ENCODE measurements at places on chromosomes 12 and 14. TPM values are rescaled to one million over a fixed set of nuclear protein-coding genes. Genes with fewer than 3 reads are reported as not detected.

Gene C1QL4
- 24.9 TPM for polyA plus RNA-seq

Gene LIN52
- 20.2 TPM for polyA plus RNA-seq

DNA sequence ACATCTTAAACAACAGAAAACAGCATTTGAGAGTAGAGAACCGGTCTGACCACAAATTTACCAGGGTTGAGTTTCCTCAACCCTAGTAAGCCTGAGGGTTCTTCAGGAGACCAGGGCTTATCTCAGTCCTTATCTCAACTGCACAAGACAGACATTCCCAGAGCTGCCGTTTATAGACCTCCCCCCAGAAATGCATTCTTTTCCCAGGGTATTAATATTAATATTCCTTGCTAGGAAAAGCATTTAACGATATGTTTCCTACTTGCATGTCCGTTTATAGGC lies 12.3 kb downstream of the TMEM117 start:
- H3K4me1 ChIP-seq, result no peaks in the 10 kb centered on the region
- no peak overlapping the region for H3K27ac ChIP-seq
- H3K4me3 ChIP-seq, result no peak overlapping the region
- no peak for DNase-seq
- no peaks in the 10 kb centered on the region for H3K36me3 ChIP-seq
- H3K27me3 ChIP-seq, result no peaks in the 10 kb centered on the region

Gene KLHDC1
- 7.9 TPM for polyA plus RNA-seq

Gene AICDA
- 0.13 TPM for polyA plus RNA-seq

GRCh38 chr14:81819344-81819743 lies 285.7 kb upstream of the SEL1L start:
- H3K4me1 ChIP-seq, result no peaks in the 10 kb centered on the region
- no peaks in the 10 kb centered on the region for H3K36me3 ChIP-seq
- H3K27ac ChIP-seq, result no peak overlapping the region
- no peak overlapping the region for H3K4me3 ChIP-seq
- no peak for DNase-seq
- no peaks in the 10 kb centered on the region for H3K27me3 ChIP-seq

DNA sequence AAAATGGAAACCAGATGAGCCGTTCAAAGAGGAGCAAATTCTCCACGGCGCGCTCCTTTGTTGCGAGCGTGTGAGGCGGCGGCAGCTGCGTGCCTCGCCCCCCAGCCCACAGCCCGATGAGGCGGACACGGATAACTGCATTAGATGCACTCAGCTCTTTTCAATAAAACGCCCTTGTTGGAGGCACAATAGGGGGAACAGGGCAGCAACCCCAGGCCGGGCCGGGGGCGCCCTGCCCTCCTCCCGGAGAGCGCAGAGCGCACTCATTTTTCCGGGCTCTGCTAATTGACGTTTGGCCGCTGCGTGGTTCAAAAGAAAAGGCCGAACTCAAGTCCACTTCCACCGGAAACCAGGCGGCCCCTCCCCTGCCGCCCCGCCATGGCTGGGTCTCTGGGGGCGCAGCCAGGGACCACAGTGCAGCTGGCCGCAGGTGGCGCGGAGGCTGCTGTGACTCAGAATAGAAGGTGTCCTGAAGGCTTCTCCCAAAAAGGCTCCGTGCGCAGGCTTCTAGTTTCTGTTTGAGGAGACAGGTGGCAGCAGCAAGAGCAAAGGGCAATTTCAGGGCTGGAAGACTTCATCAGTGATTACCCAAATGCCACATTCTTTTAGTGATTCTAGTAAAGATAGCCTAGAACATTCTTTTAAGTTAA lies 29.0 kb upstream of the SMOC1 start:
- H3K36me3 ChIP-seq, result no peaks in the 10 kb centered on the region
- peaks cover 10% of the 10 kb centered on the region for H3K4me1 ChIP-seq
- H3K27ac ChIP-seq, result no peak overlapping the region
- peak; percentile 45 for DNase-seq
- H3K27me3 ChIP-seq, result no peaks in the 10 kb centered on the region

Gene YBX3
- polyA plus RNA-seq, result 80.2 TPM

Gene HOXC4
- 100 TPM for polyA plus RNA-seq

Gene ASCL1
- polyA plus RNA-seq, result 46.1 TPM

- no peak overlapping the region for H3K4me3 ChIP-seq
- peaks cover 3% of the 10 kb centered on the region for H3K4me1 ChIP-seq
- no peaks in the 10 kb centered on the region for H3K27me3 ChIP-seq
- DNase-seq, result no peak
- no peak overlapping the region for H3K27ac ChIP-seq
These were observed 12.6 kb upstream of the FAM222A start for GRCh38 chr12:109701064-109701463.

DNA sequence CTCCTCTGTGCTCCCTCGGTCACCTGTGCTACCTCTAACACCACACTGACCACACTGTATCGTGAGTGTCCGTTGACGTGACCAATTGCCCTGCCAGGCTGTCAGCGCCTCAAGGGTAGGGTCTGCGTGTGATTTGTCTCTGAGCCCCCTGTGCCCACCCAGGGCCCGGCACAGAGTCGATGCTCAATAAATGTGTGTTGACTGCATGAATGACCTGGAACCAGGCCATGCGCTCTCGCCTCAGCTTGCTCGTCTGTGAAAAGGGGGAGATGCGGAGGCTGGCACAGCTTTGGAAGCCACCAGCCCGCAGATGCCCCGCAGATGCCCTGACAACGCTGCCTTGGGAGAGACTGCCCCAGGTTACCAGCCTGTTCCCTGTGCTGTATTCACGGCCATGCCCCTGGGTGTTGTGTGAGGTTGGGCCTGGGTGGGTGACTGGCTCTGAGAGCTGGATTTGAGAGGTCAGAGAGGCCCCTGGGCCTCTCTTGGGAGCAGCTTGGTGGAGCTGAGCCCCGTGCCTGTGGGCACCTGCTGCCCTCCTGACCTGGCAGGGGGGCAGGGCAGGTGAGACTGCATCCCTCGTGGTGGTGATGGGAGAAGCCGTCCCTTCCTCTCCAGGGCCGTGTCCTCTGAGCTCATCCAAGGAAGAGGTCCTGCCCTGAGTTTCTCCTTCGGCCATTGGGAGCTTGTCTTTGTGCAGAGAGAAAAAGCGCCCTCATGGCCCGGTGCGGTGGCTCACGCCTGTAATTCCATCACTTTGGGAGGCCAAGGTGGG lies 43.2 kb downstream of the CYP46A1 start:
- H3K27ac ChIP-seq, result no peak overlapping the region
- DNase-seq, result no peak
- H3K4me1 ChIP-seq, result peaks cover 28% of the 10 kb centered on the region

Gene ACSM4
- not detected for polyA plus RNA-seq

Measured in spinal cord (tissue), 10 donors.